ENCODE measurements at places on chromosomes 16 and 17.

GRCh38 chr17:35735036-35735805, 3.8 kb downstream of the RASL10B start:
- DNase-seq = no peak

DNA sequence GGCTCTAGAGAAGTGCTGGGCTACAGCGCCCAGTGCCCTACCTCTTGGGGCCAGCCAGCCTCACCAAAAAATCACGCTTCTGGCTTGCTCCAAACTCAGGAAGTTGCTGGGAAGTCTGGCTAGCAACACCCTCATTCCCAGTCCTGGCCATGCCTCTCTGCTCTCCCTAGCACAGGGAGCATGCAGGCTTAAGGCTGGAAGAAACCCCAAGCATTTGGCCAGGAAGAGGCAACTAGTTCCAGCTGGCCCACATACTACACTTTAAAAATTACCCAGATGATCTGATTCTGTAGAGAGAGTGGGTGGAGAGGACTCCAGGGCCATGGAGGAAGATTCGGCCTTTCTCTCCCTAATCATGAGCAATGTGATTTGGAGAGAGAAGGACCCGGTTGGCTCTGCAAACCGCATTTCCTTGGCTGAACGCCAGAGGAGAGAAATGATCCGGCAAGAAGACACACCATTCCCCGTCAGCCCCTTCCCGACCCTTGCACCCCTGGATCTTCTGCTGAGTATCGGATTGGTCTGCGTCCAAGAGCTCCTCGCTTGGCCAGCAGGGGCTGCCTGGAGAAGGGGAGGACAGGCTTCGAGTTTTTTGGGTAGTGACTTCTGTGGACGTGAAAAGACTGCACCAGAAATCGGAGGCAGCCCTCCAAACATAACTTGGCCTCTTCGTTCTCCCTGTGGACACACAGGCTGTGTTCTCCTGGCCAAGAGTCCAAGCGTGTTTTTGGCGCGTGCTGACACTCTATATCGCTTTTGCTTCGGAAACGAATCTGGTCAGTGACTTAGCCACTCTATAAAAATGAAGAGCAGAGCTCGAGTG, 406.3 kb downstream of the WWOX start:
- no peak for DNase-seq

DNA sequence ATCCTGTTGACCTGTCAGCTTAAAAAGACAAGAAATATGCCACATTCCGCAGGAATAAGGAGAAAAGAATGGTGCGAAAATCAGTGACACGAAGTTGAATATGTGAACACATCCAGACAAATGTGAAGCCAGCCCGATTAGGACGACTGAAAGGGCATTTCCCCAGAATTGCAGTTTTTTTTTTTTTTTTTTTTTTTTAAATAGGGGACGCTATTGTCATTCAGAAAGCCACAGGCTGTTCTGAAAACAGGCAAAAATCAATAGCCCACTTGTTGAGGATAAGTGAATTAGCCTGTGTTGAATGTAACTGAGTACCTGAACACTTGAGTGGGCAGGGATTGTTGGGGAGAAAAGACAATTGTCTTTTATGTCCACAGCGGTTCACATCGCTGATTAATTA, 507.1 kb downstream of the WWOX start:
- DNase-seq = no peak

- no peak for DNase-seq
Observed at GRCh38 chr16:74758801-74759200, 15.8 kb downstream of the FA2H start.

DNA sequence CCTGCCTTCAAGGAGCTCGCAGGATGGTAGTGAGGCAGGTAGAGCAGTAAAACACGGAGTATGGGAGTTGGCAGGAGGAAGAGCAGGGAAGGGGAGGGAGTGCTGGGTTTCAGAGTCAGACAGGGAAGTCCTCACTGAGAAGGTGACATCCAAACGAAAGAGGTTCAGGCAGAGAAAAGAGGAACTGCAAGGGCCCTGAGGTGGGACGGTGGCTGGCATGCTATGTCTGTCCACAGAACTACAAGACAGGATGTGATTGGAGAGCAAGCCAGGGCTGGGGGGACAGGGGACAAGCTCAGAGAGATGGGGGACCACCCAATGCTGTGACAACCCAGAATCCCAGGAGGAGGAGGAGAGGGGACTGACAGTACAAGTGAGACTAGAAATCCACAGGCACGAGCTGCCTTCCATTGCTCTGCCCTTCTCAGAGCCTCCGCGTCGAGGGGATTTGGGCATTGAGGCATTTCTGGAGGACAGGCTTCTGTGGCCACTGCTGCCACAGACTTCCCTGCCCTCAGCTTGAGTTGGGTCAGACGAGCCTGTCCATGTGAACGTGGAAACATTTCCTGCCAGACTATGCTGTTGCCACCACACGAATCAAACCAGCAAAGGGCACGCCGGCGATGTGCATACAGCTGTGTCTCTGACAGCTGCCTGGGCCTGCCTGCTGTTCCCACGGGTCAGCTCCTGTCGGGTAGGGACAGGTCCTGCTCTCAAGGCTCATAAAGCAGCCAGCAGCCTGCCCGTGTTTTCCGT, 100.1 kb downstream of the RAB11FIP4 start:
- no peak for DNase-seq

- no peak for DNase-seq
Observed at GRCh38 chr17:45265821-45266220, 3.9 kb upstream of the SPATA32 start.

DNA sequence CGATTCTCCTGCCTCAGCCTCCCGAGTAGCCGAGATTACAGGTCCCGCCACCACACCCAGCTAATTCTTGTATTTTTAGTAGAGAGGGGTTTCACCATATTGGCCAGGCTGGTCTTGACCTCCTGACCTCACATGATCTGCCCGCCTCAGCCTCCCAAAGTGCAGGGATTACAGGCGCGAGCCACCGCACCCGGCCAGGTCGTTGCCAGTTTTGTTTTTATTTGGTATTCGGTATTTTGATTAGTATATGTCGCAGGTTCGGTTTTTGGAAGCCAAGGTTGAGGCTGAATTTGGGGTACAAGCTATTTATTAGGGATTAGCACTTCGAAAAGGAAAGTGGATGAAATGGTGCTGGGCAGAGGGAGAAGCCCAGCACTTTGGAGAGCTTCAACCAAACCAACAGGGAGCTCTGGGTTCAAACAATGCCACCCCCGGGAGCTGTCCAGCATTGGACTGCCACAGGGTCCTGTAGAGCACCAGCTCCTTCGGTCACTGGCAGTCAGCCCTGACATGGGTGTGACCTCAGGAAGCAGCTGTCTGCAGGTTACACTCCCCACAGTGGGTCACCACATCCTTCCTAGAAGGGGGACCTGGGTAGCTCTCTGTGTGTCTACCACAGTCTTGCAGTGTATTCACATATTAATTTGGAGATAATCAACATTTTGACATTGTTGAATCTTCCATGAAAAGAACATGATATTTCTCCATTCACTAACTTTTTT, 1.5 kb upstream of the CLEC10A start:
- DNase-seq = no peak

DNA sequence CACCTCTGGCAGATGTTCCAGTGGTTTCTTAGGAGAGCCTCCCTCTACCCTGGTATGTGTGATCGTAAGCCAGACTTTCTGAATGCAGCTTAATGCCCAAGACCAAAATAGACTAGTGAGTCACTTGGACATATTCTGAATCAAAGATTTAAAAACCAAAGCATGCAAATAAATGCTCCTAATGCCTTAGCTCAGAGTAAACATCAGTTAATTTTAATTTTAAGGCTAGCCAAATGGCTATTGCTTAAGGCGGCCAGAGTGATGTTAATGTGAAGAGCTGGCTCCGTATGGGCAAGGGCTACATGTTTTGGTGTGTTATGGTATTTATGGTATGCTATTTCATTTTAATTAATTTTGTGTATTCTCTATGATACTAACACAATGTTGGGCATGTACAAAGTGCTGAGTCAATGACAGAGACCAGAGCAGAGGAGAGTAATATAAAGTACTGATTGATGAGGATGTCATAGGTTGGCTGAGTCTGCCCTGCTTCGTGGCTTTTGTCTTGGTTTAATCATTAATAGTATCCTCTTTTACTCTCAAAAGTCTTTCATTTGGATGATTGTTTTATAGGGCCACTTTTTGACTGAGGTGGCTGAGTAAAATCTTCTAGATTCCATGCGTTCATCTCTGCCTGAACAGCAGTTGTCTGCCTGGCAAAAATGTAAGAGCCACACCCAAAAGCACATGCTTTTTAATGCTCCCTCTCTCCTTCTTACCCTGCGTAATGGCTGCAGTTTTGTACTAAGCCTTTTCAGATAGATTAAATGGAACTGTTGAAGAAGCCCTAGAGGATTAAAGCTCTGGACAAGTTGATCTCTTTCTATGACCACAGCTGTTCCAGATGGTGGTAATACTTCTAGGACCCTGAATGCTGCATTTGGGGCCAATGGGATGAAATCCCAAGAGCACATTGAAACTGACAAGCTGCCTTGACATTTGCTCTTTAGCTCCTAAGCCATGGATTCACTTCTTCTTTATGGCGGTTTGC, 59.6 kb downstream of the MAP2K6 start:
- DNase-seq = no peak

- DNase-seq = no peak
Observed at GRCh38 chr17:46163929-46164594, 29.2 kb downstream of the KANSL1 start.

- DNase-seq = no peak
Observed at GRCh38 chr16:534135-534534, 6.6 kb downstream of the CAPN15 start.

DNA sequence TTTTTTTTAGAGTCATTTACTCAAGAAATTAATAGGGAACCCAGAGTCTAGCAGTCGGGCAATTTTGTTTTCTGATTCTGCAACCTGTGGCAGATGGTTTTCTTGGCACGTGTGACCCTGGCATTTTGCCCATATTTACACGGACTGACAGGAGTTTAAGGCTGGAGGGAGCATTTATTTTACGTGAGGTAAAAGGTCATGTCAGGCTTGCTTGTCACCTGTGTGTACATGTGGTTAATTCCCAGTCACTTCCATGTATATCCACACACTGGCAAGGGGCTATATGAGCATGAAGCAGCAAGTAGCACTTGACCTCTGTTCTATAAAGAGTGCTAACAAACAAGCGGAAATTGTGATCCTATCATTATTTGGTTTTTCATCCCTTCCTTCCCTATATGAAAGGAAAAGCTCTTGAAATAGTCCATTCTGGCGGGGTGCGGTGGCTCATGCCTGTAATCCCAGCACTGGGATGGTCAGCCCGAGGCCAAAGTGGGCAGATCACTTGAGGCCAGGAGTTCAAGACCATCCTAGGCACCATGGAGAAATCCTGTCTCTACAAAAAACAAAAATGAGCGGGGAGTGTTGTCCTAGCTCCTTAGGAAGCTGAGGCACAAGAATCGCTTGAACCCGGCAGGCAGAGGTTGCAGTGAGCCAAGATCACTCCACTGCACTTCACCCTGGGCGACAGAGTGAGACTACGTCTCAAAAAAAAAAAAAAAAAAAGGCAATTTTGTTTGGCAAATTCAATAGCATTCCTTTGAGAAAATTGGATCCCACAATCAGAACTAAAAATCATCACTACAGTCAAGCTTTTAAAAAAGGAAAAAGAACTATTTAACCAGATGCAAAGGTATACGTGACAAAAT, 2.1 kb downstream of the SPAG9 start:
- no peak for DNase-seq

GRCh38 chr16:87766485-87766797, 655 bp upstream of the KLHDC4 start:
- DNase-seq = no peak

- no peak for DNase-seq
Observed at GRCh38 chr17:71726341-71726740, 394.5 kb upstream of the SOX9 start.

DNA sequence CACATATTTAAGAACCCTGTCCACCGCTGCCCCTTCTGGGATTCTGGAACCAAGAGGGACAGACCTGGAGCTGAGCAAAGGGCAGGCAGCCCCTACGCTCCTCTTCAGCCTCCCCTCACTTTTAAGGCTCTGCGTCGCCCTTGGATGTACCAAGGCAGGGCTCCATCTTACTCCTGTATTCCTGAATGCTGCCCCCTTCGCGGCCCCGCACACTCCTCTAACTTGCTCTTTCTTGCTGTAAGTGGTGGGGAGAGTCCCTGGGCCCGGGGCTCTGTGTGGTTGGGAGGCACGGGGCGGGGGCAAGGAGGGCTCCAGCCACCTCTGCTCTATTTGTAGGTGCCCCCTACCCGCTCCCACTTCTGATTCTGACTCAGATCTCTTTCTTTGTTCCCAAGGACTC, 1.2 kb downstream of the TNS4 start:
- no peak for DNase-seq

DNA sequence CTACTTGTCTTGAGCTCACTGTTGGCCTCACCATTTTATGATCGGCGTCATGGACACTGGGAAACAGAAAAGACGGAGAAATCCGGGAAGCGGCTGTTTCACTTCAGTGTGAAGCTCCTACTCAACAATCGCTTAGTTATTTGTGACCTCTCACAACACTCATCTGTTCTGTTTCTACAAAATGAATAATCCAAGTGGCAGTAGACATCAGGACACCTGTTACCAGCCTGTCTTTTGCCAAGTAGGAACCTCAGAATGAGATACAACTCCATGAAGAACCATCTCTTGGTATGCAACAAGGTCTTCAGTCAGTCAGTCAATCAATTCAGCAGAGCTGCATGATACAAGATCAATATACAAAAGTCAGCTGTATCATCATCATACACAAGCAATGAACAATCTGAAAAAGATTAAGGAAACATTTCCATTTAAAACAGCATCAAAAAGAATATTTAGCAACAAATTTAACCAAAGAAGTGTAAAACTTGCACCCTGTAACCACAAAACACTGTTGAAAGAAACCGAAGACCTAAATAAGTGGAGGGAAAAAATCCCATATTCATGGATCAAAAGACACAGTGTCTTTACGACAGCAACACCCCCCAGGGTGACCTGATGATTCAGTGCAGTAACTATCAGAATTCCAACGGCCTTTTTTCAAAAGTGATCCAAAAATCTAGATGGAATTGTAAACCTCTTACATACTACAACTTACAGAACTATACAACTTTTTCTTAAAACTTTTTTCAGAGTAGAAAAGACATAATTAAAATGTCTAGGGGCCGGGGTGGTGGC, 63.4 kb downstream of the ANKRD11 start:
- DNase-seq = no peak

GRCh38 chr17:17172001-17172939, 33.9 kb downstream of the PLD6 start:
- DNase-seq = no peak

GRCh38 chr16:50478773-50479149, 69.4 kb upstream of the NKD1 start:
- no peak for DNase-seq

GRCh38 chr17:50297407-50297865, 23.2 kb downstream of the TMEM92 start:
- peak; percentile 72 for DNase-seq

GRCh38 chr17:8708025-8708461, 36.6 kb downstream of the CCDC42 start:
- no peak for DNase-seq

GRCh38 chr16:49405123-49405522, 31.5 kb downstream of the C16orf78 start:
- DNase-seq = no peak
